COR-L47 (cell line): ENCODE measurements at places on chromosomes 12 and 14.

DNA sequence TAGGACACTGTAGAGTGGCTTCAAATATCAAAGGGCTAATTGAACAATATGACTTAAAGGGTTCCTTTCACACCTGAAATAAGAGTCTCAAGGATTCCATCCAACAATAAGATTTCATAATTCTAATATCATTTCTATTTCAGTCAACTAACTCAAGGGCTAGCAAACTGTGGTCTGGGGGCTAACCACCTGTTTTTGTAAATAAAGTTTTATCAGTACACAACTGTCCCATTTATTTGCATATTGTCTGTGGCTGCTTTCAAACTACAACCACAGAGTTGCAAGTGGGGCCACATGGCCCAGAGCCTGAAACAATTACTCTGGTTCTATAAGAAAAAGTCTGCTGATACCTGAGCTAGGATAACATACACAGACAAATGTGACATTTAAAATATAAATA, 29.1 kb downstream of the MED13L start:
- no peak for DNase-seq

- DNase-seq, result no peak
Measured at GRCh38 chr12:26833743-26834490, 923 bp upstream of the ITPR2 start.

DNA sequence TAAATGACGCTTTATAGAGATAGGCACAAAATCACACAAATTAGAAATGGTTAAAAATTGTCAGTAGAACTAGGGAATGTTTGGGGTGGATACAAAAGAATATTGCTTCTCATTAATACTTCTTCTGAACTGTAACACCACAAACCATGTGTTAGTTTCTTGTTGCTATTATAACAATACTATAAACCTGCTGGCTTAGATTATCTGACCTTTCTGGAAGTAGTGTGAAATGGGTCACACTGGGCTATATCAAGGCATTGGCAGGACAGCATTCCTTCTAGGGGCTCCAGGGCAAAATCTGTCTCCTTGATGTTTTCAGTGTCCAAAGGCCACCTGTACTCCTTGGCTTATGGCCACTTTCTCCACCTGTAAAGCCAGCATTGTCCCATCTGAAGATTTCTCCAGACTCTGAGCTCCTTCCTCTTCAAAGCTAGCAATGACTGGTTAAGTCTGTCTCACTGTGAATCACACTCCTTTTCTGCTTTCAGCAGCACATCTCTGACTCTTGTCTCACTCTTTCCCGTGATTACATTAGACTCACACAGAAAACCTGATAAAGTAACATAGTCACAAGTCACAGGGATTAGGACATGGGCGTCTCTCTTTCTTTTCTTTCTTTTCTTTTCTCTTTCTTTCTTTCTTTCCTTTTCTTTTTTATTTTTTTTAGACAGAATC, 86.3 kb downstream of the SLC15A4 start:
- no peak for DNase-seq

- no peak for DNase-seq
Measured at GRCh38 chr12:5493018-5493417, 61.1 kb downstream of the NTF3 start.

DNA sequence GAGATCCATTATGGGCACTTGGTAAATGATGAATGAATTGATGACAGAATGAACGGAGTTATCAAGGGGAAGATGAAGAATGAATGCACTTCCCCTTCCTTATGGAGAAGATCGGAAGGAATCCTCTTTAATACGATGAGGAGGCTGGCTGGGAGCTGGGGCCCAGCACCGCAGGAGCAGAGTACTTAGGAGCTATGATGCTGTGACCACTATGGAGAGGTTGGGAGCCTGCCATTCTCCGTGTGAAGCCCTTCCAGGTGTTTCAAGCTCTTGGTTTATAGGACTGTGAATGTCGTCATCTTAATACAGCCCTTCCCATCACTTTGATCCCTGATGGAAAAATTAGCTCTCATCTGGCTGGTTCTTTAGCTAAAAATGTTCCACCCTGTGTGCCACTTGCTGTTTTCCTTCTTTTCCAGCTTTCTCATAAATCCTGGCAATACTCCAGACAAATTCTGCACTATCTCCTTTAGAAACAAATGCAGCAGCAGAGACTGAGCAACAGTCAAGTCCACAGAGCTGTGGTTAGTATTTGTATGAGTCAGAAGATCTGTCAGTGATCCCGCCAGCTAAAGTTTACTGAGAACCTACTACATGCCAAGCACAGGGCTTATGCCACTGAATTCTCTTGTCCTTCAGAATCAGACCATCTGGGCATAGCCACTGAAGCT, 263.1 kb upstream of the CRY1 start:
- no peak for DNase-seq

- no peak for DNase-seq
Measured at GRCh38 chr12:68479261-68479895, 131.3 kb upstream of the RAP1B start.

GRCh38 chr12:32508626-32509025, 109.3 kb downstream of the FGD4 start:
- DNase-seq, result no peak

- DNase-seq, result peak; percentile 72
Measured at GRCh38 chr12:62631471-62632410, 165.1 kb downstream of the MON2 start.

DNA sequence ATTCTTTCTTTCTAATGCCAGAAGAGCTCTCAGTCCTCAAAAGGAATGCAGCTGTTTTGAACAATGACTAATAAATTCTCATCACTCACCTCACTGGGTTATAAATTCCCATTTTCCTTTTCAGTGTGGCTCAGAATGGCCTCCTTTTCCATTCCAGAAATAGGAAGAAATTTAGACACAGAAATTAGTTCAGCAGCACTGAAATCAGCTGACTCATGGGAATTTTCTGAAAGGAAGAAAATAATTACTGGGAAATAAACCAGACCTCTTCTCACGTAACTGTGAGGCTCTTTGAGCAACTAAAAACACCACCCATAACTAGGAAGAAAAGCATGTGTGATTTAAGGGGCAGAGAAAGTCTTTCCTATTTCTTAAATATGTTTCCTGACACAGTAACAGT, 23.8 kb downstream of the CD163 start:
- DNase-seq, result no peak

DNA sequence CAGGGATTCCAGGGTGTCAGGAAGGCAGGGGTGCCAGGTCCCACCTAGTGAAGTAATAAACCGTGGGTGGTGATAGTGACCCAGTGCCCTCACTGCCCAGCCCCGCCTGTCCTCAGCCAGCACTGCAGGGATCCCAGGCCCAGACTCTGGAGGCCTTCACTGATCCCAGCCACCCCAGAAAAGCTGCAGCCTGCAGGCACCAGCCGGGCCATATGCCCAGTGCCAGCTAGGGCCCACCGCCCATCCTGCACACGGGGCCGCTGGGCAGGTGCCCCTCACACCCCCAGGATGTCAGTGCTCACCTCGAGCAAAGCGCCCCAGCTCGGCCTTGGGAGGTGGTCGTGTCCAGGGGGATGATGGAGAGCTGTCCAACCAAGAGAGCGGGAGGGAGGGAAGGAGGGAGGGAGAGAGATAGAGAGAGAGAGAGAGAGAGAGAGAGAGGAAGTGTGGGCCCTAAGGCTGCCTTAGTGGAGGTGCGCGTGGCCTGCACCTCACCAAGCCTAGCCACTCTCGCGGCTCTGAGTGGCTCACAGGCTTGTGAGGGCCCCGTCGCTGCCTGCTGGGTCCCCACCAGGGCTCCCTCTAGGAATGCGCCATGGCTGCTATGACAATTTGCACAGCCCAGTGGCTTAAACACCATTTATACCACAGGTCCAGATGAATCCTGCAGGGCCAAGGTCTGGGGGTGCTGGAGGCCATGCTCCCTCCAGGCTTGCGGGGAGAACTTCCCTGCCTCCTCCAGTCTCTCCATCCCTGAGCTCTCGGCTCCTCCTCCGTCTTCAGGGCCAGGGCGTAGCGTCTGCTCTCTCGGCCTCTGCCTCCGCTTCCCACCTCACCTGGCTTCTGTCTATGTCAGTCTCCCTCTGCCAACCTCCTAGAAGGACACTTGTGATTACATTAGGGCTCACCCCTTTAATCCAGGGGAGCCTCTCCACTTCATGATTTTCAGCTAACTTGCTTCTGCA, 401.0 kb downstream of the TMEM121 start:
- no peak for DNase-seq
